ENCODE measurements at places on chromosomes 2 and 18. TPM values are rescaled to one million over a fixed set of nuclear protein-coding genes. Genes with fewer than 3 reads are reported as not detected.

GRCh38 chr2:236177604-236177966, 9.4 kb upstream of the GBX2 start:
- DNase-seq = peak; percentile 69

- no peak for DNase-seq
These were observed at the start of gene CLASP1 for GRCh38 chr2:121649149-121649595. TSS of gene CLASP1 (minus strand) at chr2:121649462. CDS start at chr2:121605895, 43,567 bp downstream.

- DNase-seq = no peak
These were observed 39.4 kb upstream of the WIPF1 start for GRCh38 chr2:174636987-174637386.

The OR6B2 gene
- not detected for total RNA-seq

The SCTR gene
- total RNA-seq = 21.0 TPM

- DNase-seq = no peak
These were observed 2.1 kb upstream of the TEKT4 start for GRCh38 chr2:94869131-94869530.

GRCh38 chr2:44522846-44523245, 161.1 kb downstream of the CAMKMT start:
- no peak for DNase-seq

- peak; percentile 95 for DNase-seq
These were observed 27.1 kb upstream of the PTMA start for GRCh38 chr2:231680992-231681852.

The NCL gene
- total RNA-seq = 309 TPM

The LIMS2 gene
- 161 TPM for total RNA-seq

The TRIM43 gene
- total RNA-seq = not detected

GRCh38 chr2:25377822-25378421, 36.2 kb upstream of the DNMT3A start:
- DNase-seq = peak; percentile 53

DNA sequence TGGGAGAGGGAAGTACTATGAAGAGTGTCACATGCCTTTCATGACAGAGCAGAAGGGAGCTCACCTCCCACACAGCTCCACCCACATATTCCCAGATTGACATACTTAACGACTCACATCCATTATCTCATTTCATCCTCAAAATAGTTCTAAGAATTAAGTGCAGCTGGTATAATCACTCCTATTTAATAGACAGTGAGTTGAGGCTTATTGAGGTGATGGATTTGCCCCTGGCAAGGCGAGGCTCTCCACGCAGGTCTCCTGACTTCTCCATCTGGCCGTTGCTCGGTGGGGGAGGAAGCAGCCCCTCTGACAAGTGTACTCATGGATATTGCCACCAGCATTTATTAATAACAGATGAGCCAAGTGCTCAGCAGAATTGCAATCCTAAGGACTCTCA, 81.4 kb downstream of the TGOLN2 start:
- DNase-seq = no peak

- no peak for DNase-seq
These were observed 448.7 kb upstream of the TCF4 start for GRCh38 chr18:56036741-56037140.

DNA sequence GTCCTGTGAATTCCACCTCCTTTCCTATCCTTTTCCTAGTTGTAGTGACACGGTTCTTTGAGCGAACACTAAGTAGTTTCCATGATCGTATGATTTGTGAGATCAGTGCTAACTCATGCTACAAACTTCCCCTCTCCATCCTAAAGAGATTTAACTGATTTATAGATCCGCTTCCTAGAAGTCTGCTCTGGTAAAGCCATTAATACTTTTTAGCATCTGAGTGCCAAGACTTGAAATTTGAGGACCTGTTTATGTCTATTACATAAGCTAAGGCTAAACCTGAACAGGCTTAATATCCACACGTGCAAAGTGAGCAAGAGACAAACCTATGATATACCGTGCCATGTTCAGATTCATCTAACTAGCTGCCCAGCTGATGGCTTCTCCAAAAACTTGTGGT, 14.9 kb downstream of the PROKR1 start:
- DNase-seq = no peak

DNA sequence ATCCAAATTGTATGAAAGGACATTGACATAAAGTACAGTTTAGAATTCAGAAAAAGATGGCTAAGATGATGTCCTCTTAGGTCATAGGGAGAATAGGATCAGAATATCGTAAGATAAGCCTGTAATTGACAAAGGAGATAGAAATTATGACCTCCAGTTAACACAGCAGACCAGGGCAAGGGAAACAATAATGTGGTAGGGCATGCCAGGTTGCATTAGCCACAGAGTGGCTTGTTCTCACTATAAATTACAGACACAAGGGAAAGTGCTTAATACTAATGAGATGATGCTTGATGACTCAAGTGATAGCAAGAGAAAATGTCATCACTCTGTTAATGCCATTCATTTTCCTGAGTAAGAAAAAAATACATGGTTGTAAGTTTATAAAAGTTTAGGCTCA, 48.9 kb upstream of the LRP1B start:
- DNase-seq = no peak

DNA sequence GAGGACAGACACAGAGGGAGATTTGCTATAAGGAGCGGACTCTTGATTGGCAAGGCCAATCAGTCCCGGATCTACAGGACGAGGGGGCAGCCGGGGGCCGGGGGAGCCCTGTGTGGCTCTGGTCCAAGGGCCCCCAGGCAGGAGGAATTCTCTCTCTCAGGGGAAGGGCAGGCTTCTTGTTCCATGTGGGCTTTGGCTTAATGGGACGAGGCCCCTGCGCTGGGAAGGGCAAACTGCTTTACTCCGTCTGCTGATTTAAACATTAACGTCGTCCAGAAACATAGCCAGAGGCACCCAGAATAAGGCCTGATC, 75.9 kb downstream of the TMEM18 start:
- DNase-seq = no peak

The CFC1 gene
- 0.38 TPM for total RNA-seq

GRCh38 chr18:70232261-70232660, 26.8 kb upstream of the RTTN start:
- no peak for DNase-seq

The DES gene
- 59.4 TPM for total RNA-seq

The OTOS gene
- not detected for total RNA-seq

- no peak for DNase-seq
These were observed 1231.2 kb upstream of the ZEB2 start for GRCh38 chr2:145751155-145751554.

- DNase-seq = no peak
These were observed 18.0 kb upstream of the YWHAQ start for GRCh38 chr2:9648821-9649220.

The TRIM54 gene
- not detected for total RNA-seq

The NMUR1 gene
- total RNA-seq = 5.8 TPM

- DNase-seq = no peak
These were observed 15.8 kb downstream of the CCNYL1 start for GRCh38 chr2:207727261-207727660.

The SESTD1 gene
- 107 TPM for total RNA-seq

DNA sequence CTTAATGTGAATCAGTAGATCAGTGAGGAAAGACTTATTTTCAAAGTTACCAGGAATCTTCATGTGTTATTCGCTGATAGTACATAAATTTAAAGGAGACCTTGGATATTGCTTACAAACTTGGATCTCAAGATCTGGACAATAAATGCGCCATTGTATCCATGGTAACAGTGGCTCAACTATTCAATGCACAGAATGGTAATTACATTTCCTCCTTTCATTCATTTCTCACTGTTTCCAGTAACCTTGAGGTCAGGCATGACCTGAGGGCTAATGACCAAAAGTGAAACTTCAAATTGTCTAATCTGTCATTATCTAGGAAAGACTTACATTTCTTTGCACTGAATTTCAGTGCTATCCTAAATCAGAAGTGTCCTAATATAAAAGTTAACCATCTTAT, 8.1 kb downstream of the LRP2 start:
- DNase-seq = no peak

The UGT1A10 gene
- total RNA-seq = not detected

The IL36B gene
- not detected for total RNA-seq

GRCh38 chr2:37388074-37388473, 43.6 kb downstream of the QPCT start:
- DNase-seq = no peak

DNA sequence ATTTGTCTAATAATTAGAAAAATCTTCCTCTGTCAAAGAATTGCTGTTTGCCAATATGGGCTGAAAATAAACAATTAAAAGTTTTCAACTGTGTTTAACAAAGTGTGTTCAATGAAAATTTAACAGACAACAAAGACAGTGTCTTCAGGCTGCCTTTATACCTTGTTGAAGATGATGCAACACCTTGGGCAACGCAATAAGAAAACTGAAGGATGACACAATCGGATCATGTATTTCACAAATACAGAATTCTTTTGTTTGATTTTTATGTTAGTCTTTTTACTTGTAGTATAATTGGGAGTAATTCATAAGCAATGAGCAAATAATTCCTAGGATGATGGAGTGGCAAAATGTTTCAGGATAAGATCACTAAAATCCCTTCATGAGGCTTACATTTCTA, 27.8 kb downstream of the CHN1 start:
- DNase-seq = no peak

DNA sequence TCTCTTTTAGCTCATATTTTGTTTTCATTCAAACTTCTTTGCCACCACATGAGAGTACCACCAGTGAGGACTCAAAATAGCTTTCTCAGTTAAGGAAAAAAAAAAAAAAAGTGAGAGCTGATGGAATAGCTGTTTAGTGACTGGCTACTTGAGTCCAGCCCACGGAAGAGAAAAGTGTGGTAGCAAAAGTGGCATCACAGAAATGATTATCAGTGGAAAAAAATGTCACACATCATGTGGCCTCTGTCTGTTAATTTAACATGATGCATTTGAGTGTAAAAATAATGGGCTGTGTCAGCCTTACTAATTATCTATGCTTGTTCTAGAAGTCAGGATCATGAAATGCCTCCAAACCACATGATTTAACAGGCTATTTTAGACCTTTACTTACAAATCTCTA, 132.5 kb downstream of the UBE2E3 start:
- DNase-seq = no peak

DNA sequence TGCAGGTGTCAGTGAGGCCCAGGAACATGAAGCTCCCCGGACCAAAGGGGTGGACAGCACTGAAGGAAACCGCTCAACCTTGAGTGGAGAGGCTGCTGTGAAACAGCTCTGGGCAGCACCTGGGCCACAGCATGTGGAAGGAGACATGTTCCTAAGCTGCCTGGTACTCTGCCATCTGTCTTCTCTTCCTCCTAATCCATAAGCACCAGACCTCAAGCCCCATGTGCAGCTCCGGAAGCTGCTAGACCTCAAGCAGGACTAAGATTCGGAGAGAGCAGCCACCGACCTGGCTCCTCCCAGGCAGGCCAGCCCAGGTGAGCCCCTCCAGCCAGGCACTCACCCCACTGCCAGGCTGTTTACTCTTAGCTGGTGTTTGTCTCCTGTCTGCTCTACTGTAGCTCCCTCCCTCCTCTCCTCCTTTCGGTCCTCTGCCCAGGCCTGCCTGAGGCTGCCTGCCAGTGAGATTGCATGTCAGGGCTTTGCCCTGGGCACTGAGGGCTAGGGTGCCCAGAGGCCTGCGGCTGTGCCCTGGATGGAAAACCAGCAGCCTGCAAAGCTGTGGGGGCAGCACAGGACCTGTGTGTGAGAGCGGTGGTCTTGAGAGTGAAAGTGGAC, 53.7 kb downstream of the BCL11A start:
- DNase-seq = no peak

The STPG4 gene
- not detected for total RNA-seq

The REEP1 gene
- total RNA-seq = 7.8 TPM

DNA sequence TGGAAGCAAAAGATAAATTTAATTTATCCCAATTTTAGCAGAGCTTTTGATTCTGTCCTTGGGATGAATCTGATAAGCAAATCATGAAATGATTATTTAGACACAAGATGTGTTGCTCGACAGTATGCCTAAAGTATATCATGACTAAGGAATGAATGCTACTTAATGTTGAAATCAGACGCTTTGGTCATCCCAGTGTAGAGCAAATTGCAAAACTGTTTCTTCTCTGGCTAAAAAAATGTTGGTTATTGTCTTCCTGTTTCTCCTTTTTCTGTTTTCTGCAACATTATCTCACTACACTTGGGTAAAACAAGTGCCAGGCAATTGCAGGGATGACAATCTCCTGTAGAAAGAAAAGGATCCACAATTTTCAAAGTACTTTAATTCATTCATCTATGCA, 66.4 kb downstream of the BABAM2 start:
- DNase-seq = no peak

- DNase-seq = no peak
These were observed 42.3 kb downstream of the SLC4A1AP start for GRCh38 chr2:27705851-27706622.

The PTH2R gene
- total RNA-seq = not detected

- DNase-seq = no peak
These were observed 15.5 kb downstream of the CACNB4 start for GRCh38 chr2:152083202-152083875.

DNA sequence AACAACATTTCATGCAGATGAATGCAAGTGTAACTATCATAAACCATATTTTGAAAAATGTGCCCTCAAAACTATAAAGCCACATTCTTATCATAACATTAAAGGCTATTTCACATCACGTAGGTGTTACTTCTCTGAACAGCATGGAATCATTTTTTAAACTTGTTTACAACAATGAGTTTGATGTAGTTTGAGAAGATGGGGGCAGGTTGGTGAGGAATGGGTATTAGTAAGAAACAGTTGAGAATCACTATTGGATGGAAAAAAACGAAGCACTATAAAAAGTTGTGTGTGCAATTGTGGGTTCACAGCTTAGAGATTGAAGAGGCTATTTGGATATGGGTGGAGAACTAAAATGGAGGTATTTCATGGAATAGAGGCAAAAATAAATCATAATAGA, 569.1 kb downstream of the ARHGAP15 start:
- no peak for DNase-seq

- DNase-seq = no peak
These were observed 10.6 kb downstream of the HSBP1L1 start for GRCh38 chr18:79975043-79975442.

The BOLL gene
- total RNA-seq = not detected

GRCh38 chr18:46046126-46046525, 25.9 kb downstream of the PSTPIP2 start:
- no peak for DNase-seq

The HAAO gene
- total RNA-seq = 6.4 TPM

- DNase-seq = no peak
These were observed 57.6 kb downstream of the ACKR3 start for GRCh38 chr2:236627193-236627592.

GRCh38 chr2:223764796-223765195, 72.6 kb downstream of the AP1S3 start:
- no peak for DNase-seq

DNA sequence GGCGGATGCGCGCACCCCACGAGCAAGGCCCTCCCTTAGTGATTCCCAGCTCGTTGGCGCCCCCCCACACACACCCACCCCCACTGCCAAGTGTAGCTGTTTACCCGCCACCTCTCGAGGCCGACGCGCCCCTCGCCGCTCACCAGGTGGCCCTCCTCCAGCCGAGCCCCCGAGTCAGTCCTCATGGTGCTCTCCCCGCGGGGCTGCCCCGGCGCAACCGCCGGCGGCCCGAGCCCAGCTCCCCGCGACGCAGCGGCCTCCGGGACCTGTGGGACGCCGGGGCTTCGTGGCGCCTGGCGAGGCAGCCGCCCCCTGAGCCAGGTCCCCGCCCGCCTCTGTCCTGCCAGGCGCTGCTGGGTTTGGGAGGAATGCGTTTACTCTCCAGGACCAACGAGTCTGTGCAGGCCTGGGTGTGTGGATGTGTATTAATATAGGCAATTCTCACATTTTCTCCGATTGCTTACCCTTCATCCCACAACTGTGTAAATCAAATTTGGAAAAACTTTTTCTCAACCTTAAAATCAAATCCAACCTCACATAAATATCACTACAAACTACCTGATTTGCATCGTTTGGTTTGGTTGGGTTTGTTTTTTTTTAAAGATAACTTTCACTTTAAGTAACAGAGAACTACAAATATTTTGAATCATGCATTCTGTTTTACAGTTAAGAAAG, at the start of gene TMEM237:
Gene TMEM237 (minus strand): TSS at position 288 of the 675 bp plus-strand sequence. CDS start 103 bp downstream, at position 185.
- peak; percentile 79 for DNase-seq

- DNase-seq = no peak
These were observed 401.0 kb downstream of the GRB14 start for GRCh38 chr2:164220265-164220664.

Data from upper lobe of right lung (tissue), 1 donor.